ENCODE measurements at places on chromosomes 4 and X. TPM values are rescaled to one million over a fixed set of nuclear protein-coding genes. Genes with fewer than 3 reads are reported as not detected.

Gene ETDA
- not detected for total RNA-seq

Gene GUCY2F
- total RNA-seq, result 0.10 TPM

Gene SMIM31
- total RNA-seq, result not detected

- no peak for DNase-seq
These were observed 50.5 kb downstream of the ADGRA3 start for GRCh38 chr4:22465349-22465748.

DNA sequence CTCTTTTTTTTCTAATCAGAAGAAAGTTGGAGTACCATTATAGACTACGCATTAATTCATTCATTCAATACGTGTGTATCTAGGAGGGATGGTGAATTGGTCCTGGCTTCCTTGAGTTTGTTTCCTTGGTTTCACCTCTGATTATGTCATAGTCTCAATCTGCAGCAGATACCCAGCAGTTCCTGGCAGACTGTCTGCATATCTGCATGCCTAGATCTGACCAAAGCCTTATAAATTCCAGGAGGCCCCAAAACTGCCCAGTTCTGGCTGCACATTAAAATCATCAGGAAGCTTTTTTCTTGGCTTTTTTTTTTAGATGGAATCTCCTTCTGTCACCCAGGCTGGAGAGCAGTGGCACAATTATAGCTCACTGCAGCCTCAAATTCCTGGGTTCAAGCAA is 27.2 kb upstream of the SLC34A2 start:
- DNase-seq, result no peak

Gene SOD3
- total RNA-seq, result 11.8 TPM

DNA sequence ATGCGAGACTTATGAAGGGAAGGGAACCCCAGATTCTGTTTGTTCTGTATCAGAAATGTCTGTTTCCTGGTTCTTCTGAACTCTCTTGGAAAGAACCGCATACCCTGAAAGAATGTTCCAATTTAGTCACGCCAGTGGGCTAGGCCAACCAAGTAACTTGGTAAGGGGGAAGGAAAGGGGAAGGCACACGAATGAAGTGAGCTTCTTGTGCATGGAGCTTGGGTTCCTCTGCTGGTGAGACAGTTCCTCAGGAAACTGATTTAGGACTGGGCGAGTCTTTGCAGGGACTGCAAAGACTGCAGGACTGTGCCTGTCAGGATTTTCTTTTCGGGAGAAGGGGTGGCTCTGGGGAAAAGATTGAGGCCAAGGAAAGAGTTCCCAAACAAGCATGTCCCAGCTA is 35.6 kb downstream of the FRMPD3 start:
- no peak for DNase-seq

DNA sequence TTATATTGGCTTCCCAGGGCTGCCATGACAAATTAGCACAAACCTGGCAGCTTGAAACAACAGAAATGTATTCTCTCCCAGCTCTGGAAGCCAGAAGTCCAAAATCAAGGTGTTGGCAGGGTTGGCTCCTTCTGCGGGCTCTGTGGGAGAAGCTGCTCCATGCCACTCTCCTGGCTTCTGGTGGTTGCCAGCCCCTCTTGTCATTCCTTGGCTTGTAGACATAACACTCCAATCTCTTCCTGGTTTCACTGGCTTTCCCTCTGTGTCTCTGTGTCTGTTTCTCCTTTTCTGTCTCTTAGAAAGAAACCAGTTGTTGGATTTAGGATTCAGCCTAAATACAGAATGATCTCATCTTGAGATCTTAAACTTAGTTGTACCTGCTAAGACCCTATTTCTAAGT is 85.5 kb downstream of the USP46 start:
- DNase-seq, result no peak

- no peak for DNase-seq
These were observed 32.3 kb downstream of the ADGRA3 start for GRCh38 chr4:22483551-22483981.
